Natural killer cell treated with Interleukin-12 subunit alpha and Interleukin-12 subunit beta and Interleukin-15 and Interleukin-18, amount 100 ng/mL, for 72 hours (primary cell): ENCODE measurements at places on chromosomes 5 and 9. TPM values are rescaled to one million over a fixed set of nuclear protein-coding genes. Genes with fewer than 3 reads are reported as not detected.

Gene GABRA1
- not detected for total RNA-seq

Gene PRSS3
- not detected for total RNA-seq

Gene NTMT1
- 63.1 TPM for total RNA-seq

Gene LOX
- total RNA-seq, result not detected

DNA sequence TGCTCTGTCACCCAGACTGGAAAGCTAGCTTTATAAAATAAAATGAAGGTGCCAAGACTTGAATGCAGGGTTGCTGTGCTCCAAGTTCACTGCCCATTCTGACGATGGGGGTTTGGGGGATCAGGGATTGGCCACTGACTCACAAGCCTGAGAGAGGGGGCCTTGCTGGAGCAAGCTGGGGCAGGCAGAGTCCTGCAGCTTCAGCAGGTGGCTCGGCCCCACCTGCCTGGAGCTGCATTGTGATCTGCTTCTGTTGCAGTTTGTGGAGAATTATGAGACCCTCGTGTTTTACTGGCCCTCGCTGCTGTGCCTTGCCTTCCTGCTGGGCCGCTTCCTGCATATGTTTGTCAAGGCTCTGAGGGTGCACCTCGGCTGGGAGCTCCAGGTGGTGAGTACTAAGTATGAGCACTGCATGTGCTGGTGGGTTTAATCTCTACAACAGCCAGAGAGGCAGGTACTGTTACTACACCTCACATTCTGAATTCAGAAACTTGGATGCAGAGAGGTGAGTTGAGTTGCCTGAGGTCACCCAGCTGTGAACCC, 31.1 kb upstream of the CCDC180 start:
- DNase-seq, result no peak

DNA sequence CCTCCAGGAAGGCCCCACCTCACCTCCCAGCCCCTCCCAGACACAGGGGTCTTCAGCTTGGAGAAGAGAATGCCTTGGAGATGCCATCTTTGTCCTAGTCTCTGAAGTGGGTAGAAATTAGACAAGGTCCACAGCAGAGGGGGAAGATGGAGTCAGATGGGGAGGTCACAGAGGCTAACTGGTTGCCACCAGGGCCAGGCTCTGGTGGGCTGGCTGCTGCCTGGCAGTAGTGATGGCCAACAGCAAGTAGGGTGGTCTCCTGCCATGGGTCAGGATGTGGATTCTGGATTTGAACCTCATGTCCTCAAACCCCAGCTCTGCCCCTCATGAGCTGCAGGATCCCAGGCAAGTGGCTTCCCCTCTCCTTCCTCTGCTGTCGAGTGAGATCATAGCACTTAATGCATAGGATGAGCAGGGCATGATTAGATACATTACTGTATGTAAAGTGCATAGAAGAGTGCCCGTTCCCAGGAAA, 38.7 kb upstream of the NEK6 start:
- DNase-seq, result no peak

- no peak for DNase-seq
These were observed 130.0 kb downstream of the ENC1 start for GRCh38 chr5:74510476-74511075.

GRCh38 chr5:142506756-142507155, 179.1 kb downstream of the FGF1 start:
- no peak for DNase-seq

- no peak for DNase-seq
These were observed 54.5 kb upstream of the TAF11L2 start for GRCh38 chr5:17443333-17444130.

GRCh38 chr5:138366632-138367382, 14.3 kb downstream of the KDM3B start:
- DNase-seq, result no peak

DNA sequence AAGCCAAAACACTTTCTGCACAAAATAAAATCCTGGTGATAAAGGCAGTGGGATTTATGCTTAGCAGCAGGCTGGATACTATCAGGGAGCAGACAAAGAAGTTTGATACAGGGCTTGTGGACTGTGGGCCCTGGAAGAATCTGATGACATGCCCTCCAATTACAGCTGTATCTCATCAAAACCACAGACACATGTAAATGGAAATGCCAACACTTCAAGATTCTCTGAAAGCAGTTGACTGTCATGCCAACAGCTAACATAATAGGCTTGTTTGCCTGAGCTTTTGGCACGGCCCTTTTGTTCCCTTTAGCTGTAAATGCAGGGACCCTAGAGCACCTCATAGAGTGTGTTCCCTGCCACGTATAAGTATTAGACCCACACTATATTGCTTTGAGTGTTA, 114.4 kb downstream of the STK32A start:
- no peak for DNase-seq

DNA sequence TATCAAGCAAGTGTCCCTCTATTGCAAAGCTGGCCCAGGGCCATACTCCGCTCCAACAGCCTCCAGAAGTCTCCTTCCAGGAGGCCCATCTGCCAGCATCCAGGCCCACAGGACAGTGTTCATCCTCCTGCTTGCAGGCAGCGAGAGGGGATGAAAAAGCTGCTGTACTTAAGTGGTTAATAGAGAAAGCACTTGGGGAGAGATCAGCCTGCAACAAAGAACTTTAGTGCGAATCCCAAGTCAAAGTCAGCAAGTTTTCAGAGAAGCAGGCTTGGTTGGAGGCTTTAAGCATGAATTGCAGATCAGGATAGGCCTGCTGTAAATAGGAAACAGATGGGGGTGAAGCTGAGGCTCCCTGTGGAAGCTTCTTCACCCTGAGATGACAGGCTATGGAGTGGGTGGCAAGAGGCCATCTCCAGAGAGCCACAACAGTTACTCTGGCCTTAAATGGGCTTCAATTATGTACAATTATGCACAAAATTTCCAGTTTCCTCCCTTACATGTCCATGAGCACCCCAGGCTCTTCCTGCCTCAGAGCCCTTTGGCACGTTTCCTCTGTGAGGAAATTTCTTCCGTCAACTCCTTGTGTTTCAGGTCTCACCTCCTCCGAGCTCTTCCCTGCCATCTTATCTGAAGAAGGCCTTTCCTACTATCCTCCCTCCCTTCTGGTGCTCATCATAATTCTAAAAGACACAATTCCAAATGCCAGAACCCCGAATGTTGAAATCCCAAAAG, 98.0 kb upstream of the NR3C1 start:
- no peak for DNase-seq

- no peak for DNase-seq
These were observed 76.7 kb upstream of the UNC5A start for GRCh38 chr5:176733406-176734262.

- DNase-seq, result no peak
These were observed 110.7 kb downstream of the SAXO1 start for GRCh38 chr9:18922161-18922885.

- no peak for DNase-seq
These were observed 335.3 kb downstream of the KDM4C start for GRCh38 chr9:7093040-7093439.

GRCh38 chr5:40497573-40497972, 182.1 kb upstream of the PTGER4 start:
- DNase-seq, result no peak

DNA sequence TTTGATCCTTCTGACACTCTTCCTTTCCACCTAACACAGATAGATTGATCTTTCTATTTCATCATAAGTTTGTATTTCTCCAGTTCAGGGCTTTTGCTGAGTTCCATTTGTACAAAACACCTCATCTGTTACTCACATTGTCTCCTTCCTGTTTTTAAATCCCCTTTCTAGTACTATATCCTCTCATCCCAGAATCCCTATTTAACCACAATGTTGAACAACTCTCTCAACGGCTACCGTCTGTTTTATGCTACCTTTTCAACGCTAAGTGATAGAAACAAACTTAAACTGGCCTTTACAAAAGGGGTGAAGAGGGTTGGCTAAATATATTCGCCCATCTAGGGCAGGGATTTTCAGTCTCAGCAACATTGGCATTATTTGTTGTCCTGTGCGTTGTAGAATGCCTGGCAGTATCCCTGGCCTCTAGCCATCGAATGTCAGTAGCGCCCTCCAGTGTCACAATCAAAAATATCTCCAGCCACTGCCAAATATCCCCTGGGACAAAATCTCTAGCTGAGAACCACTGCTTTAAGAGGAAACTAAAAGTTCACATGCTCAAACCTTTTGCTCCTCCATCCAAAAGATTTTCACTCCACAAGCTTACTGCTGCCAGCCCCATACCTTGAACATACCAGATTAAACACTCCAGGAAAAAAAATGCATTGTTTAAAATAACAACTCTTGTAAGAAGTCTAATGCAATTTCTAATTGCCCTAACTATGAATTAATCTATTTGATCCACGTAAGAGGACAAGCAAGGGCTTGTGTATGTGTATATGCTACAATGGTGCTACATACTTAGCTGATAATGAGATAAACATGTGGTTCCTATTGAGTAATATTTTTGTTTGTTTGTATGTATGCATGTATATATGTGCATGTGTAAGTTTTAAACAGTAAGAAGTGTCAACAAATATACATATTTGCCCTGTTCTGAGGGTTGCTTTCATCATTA, 344.0 kb downstream of the PTPRD start:
- DNase-seq, result no peak
